ENCODE measurements at places on chromosomes 1 and 21. TPM values are rescaled to one million over a fixed set of nuclear protein-coding genes. Genes with fewer than 3 reads are reported as not detected.

Gene RLF
- 7.1 TPM for total RNA-seq

Gene SPRR4
- total RNA-seq: not detected

Gene CRYBG2
- total RNA-seq: 1.7 TPM

Gene PTGS2
- total RNA-seq: 10.0 TPM

Gene OR2L5
- not detected for total RNA-seq

Gene ARHGAP30
- total RNA-seq: 0.09 TPM

Gene TNFRSF18
- total RNA-seq: not detected

Gene OR2L3
- not detected for total RNA-seq

Gene BCL2L15
- 0.65 TPM for total RNA-seq

Gene RIPK4
- 13.3 TPM for total RNA-seq

Gene MPZ
- total RNA-seq: not detected

Gene GABPA
- total RNA-seq: 6.3 TPM

Gene THEM5
- total RNA-seq: not detected

Gene BSDC1
- total RNA-seq: 21.8 TPM

Gene FCER1G
- not detected for total RNA-seq

Gene LAMC1
- 118 TPM for total RNA-seq

Gene BMP8A
- 0.23 TPM for total RNA-seq

Gene PDZK1
- 0.58 TPM for total RNA-seq

Gene AUNIP
- 6.0 TPM for total RNA-seq

Gene FGR
- total RNA-seq: not detected

Gene PTGFR
- not detected for total RNA-seq

Gene FLAD1
- total RNA-seq: 44.0 TPM

Gene FCGR1A
- total RNA-seq: not detected

Gene ITLN2
- total RNA-seq: 0.14 TPM

Gene LAMB3
- 25.5 TPM for total RNA-seq

Gene SPRR1B
- not detected for total RNA-seq

Gene LAX1
- not detected for total RNA-seq

Gene YIPF1
- total RNA-seq: 13.1 TPM

Gene RYR2
- 0.10 TPM for total RNA-seq

Gene KIAA0040
- total RNA-seq: 0.83 TPM

Gene CHIA
- total RNA-seq: not detected

All from A549 treated with DMSO at 1 μM for 4 hours (cell line).